ENCODE measurements at places on chromosomes 5 and 9.

DNA sequence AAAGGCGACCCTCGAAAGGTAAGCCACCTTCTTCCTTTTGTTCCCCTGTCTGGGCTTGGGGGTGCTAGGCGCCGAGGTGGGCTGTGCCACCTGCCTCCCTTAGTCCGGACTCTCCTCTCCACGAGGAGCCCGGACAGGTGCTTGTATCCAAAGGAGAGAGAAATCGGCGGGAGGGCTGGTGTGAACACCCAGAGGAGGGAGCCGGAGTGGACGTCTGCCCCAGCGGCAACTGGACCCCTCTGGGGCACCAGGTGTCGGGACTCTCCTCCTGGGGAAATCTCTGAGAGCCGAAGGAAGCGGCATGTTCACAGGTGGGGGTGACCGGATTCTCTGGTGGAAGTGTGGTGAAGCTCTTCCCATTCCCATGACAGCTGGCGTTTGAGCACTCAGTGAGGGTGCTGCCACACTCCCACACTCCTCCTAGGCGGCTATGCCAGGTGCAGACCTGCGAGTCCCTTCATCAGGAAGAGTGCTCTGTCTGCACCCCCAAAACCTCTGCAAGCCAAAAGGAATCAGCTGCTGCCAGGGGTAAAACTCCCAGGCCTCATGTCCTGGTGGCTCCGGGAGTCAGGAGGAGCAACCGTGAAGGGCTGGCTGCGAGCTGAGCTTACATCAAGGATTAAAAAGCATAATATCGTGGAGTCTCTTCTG lies 921 bp downstream of the KCNIP1 start:
- no peak for DNase-seq

GRCh38 chr5:74105126-74105780 lies 479.3 kb downstream of the ARHGEF28 start:
- DNase-seq = no peak

GRCh38 chr9:35056571-35057270 lies 15.7 kb downstream of the VCP start:
- DNase-seq = no peak

- no peak for DNase-seq
Measured at GRCh38 chr5:79059674-79060073, 9.8 kb downstream of the DMGDH start.

- DNase-seq = no peak
Measured at GRCh38 chr5:178331491-178331996, 98.9 kb upstream of the PHYKPL start.

Measured in T-helper 1 cell (primary cell).